Placental pericyte (primary cell): ENCODE measurements at places on chromosomes 16 and 17. TPM values are rescaled to one million over a fixed set of nuclear protein-coding genes. Genes with fewer than 3 reads are reported as not detected.

Gene ALOXE3
- under 0.01 TPM in 1 of 2 replicates, not detected in the other for total RNA-seq

Gene ABCC6
- 0.29 and 0.44 TPM in 2 replicates for total RNA-seq

Gene C16orf54
- not detected in 2 replicates for total RNA-seq

Gene P2RX5
- total RNA-seq, result 0.44 and 2.0 TPM in 2 replicates

Gene KREMEN2
- total RNA-seq, result not detected in 2 replicates

Gene MEOX1
- 0.22 and 6.6 TPM in 2 replicates for total RNA-seq

Gene TBC1D3C
- not detected in 2 replicates for total RNA-seq

Gene DHRS7C
- total RNA-seq, result not detected in 2 replicates

Gene CSHL1
- not detected in 2 replicates for total RNA-seq

Gene HBA1
- not detected in 2 replicates for total RNA-seq

Gene EIF5A
- 599 and 1,060 TPM in 2 replicates for total RNA-seq

Gene KRTAP16-1
- not detected in 2 replicates for total RNA-seq

Gene CRYM
- 0.14 TPM in 1 of 2 replicates, not detected in the other for total RNA-seq

Gene TPSG1
- total RNA-seq, result not detected in 2 replicates

Gene CD300LB
- total RNA-seq, result not detected in 2 replicates

Gene ATAD5
- 0.88 and 10.3 TPM in 2 replicates for total RNA-seq
